ENCODE measurements at places on chromosomes 11 and 22.

- DNase-seq, result no peak
Measured at GRCh38 chr11:125724125-125724524, 22.0 kb upstream of the PATE1 start.

- DNase-seq, result no peak
Measured at GRCh38 chr11:96313163-96313562, 29.8 kb downstream of the MAML2 start.

DNA sequence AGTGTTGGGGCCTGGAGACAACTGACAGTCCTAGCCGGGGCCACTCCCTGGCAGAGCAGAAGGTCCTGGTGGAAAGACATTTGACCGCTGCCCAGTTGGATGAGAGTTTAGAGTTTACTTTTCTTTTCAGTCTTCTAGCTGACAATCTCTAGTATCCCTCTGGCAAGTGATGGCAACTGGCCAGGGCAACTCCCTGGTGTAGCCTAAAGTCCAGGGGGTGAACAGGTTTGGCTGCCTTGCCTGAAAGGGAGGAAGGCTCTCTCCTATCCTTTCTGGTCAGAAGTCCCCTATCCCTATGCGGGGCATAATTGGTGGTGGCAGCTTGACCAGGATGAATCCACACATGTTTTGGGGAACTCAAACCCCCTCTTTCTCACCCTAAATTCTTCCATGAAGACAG, 16.8 kb upstream of the MSANTD2 start:
- no peak for DNase-seq

GRCh38 chr22:41301085-41302020, at the start of gene ZC3H7B:
ZC3H7B (plus strand) TSS chr22:41301525; CDS start chr22:41320661, 19,136 bp downstream.
- DNase-seq, result peak; percentile 90

GRCh38 chr11:120057028-120057330, 80.9 kb downstream of the TRIM29 start:
- no peak for DNase-seq

DNA sequence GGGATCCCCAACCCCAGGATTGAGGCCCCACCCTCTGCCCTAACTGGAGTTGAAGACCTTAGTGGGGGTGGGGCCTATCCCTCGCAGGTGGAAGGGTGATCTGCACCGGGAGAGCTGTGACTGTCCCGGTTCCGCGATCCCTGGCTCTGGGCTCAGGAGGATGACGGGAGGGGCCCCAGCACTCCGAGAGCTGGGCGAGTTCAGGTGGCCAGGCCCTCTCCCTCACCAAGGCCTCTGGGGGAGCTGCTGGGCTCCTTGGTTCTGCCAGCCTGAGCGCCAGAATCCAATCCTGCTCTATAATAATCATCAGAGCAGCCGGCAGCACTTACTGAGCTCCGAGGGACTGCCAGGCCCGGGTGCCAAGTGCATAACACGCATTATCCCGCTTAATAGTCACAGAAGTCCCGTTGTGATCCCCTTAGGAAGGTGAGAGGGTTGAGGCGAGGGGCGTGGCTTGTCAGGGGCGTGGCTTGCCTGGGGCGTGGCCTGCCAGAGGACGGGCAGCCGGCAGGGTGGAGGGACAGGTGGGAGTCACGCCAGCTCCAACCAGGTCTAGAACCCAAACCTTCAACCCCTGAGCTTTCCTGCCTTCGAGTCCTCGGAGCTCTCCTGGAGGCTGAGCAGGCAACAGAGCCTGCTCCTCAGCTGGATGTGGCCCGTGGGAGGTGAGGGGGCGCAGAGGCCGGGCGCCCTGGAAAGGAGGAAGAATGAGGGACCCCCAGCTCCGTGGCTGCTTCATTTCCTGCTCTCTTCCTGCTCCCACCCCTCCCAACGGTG, 7.3 kb upstream of the SYT7 start:
- DNase-seq, result peak; percentile 59

- DNase-seq, result no peak
Measured at GRCh38 chr11:120350637-120351036, 14.4 kb downstream of the ARHGEF12 start.
